ENCODE measurements at places on chromosomes 2 and 18. TPM values are rescaled to one million over a fixed set of nuclear protein-coding genes. Genes with fewer than 3 reads are reported as not detected.

DNA sequence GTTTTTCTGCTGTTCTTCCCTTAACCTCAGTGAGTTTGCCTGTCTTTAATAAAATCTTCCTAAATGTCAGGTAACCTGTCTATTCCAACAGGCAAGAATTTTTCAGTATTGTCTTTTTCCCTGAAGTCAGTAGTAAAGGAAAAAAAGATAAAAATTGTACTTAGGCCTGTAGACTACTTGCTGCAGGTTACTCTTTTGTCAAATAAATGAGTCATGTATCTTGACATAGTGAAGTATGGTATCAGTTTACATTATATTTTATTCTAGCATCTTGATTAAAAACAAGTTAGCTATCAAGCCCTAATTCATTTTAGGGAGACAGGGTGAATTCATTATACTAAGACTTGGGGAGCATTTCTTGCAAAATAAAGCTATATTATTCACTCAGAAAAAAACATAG is 59.8 kb downstream of the ITGA4 start:
- no peak overlapping the region for H3K4me3 ChIP-seq
- H3K27ac ChIP-seq: no peak overlapping the region

- peak; percentile 38 for DNase-seq
- H3K27me3 ChIP-seq: no peaks in the 10 kb centered on the region
- H3K36me3 ChIP-seq: no peaks in the 10 kb centered on the region
Measured at GRCh38 chr18:36419900-36420531, 122.5 kb downstream of the FHOD3 start.

The WDR35 gene
- polyA plus RNA-seq: 2.0 TPM

The SLC5A7 gene
- not detected for polyA plus RNA-seq

The OXER1 gene
- polyA plus RNA-seq: 14.4 TPM

The FN1 gene
- 4.2 TPM for polyA plus RNA-seq

The DNAJC27 gene
- polyA plus RNA-seq: 5.3 TPM

The CDK15 gene
- not detected for polyA plus RNA-seq

All from small intestine (tissue), 16 donors.